Stimulated activated CD8-positive, alpha-beta memory T cell treated with anti-CD3 and anti-CD28 coated beads, Interleukin-15, amount 100 ng/mL, for 1 hour (primary cell): ENCODE measurements at places on chromosomes 3 and 15.

DNA sequence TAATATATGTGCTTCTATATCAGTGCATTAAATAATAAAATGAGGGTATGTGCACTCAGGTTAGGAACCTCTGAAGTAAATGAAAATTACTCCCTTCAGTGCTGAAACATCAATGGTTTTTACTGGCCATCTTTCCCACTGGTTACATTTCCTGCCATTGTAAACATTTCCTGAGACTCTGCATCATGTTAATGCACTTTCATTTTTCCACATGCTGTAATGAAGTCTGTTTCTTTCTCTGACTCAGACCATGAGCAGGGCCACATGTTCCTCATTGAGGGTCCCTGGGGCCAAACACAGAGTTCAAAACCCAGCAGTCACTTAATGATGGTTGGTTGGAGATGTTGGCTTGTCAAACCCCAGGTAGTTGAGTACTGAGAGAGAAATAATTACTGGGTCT lies 15.3 kb downstream of the FAM3D start:
- DNase-seq = no peak

GRCh38 chr3:107643038-107643883 lies 120.5 kb downstream of the BBX start:
- no peak for DNase-seq

DNA sequence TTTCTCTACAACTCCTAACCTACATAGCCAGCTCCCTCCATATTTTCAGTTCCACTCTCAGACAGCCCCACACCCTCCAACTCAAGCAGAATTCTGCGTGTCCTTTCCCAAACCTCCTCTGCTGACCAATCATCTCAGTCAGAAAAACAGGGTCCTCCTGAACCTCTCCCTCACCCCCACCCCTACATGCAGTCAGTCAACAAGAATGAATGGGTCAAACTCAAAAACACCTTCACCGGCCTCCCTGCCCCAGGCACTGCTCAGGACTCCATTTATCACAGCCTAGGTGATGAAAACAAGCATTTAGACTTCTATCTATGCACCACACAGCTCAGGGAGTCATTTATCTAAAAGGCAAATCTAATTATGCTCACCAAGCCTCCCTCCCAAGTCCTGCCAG lies 32.4 kb downstream of the MYL3 start:
- DNase-seq = no peak

GRCh38 chr3:47259114-47259513 lies 23.5 kb downstream of the KIF9 start:
- no peak for DNase-seq

GRCh38 chr3:39108200-39108710 lies 775 bp downstream of the TTC21A start:
- DNase-seq = no peak
